ENCODE measurements at places on chromosomes 5 and 9.

- DNase-seq, result no peak
These were observed 37.8 kb downstream of the OXCT1 start for GRCh38 chr5:41832430-41832829.

GRCh38 chr9:91421971-91422757 is 1.5 kb downstream of the NFIL3 start:
- no peak for DNase-seq

DNA sequence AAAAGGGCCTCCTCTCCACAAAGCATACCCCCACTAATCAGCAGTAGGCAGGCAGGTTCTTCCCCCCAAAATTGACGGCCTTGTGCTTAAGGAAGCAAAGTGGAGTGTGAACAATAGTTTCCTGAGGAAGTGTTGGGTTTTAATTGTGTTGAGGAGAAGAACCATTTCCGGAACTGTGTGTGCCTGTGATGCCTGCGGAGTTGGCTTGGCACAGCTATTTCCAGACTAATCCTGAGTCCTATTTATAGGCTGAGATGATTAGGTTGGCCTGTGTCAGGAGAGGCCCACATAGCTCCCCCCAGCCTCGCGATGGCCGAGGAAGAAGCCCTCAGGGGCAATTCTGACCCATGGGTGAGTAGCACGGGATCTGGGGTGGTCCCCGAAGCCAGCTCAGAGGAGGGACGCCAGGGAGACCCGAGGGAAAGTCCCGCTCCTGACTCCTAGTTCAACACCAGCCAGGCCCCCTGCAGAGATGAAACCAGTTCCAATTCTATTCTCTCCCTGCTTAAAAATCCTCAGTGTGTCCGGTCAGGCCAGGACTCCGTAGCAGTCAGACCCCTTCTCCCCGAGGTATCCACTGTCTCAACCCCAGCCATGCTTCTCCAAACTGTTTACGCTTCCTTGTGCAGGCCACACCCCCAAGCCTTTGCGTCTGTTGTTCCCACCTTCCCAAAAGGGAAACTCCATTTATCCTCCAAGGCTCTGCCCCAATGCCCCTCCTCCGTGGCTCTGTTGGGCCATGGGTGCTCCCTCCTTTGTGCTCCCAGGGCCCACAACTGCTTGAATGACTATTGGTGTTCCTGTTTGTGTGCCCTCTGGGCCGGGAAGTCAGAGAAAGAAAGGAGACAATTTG is 18.1 kb downstream of the GSN start:
- peak; percentile 85 for DNase-seq

GRCh38 chr9:93084471-93084881 is 11.5 kb upstream of the CARD19 start:
- DNase-seq, result no peak

DNA sequence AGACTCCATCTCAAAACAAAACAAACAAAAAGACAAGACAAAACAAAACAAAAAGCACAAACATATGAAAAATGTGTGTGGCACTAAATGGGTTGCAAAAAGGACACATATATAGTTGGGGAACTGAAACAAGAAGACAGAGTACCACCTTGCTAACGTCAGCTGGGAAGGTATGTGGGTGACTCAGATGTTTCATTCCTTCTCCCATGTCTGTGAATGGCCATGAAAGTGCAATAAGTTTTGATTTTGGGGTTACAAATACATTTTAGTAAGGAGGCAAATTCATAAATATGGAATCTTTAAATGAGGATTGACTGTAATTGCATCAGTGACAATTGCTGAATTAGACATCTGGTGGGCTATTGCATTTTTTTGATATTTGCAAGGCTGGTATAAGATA is 81.6 kb upstream of the KLF4 start:
- no peak for DNase-seq

- DNase-seq, result peak; percentile 66
These were observed 576 bp downstream of the KIAA1958 start for GRCh38 chr9:112487008-112487798.

GRCh38 chr5:95669540-95669939 is 13.3 kb downstream of the SPATA9 start:
- peak; percentile 97 for DNase-seq

DNA sequence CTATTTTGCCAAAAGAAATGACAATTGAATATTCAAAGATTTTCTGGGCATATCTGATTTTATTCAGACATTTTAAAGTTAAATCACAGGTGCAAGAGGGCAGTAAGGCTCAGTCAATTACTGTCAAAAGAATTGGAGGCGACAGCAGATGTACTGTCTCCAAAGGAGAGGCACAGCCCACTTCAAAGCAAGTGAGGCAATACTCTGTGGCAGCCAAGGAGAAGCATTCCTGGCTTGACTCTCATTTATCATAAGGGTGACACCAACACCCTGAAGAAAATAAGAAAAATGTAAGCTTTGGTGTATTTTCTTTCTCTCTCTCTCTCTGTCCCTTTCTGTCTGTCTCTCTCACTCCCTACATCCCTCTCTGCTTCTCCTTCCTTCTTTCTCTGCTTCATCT is 93.3 kb downstream of the SVEP1 start:
- no peak for DNase-seq

- DNase-seq, result peak; percentile 87
These were observed 29.2 kb upstream of the DPYSL3 start for GRCh38 chr5:147539053-147539452.

All from MG63 (cell line).